ENCODE measurements at places on chromosomes 1 and 21.

GRCh38 chr1:22738069-22738435 lies 27.4 kb downstream of the EPHB2 start:
- no peaks in the 10 kb centered on the region for H3K4me1 ChIP-seq
- H3K4me3 ChIP-seq, result no peak overlapping the region
- peaks cover 54% of the 10 kb centered on the region for H3K27me3 ChIP-seq
- no peak overlapping the region for H3K27ac ChIP-seq
- no peaks in the 10 kb centered on the region for H3K36me3 ChIP-seq

GRCh38 chr21:46636181-46636512 lies 673 bp downstream of the PRMT2 start:
- H3K27ac ChIP-seq, result peak overlapping the region; percentile 99
- H3K36me3 ChIP-seq, result peaks cover 3% of the 10 kb centered on the region
- no peak for DNase-seq
- peaks cover 56% of the 10 kb centered on the region for H3K4me1 ChIP-seq
- peak overlapping the region; percentile 95 for H3K4me3 ChIP-seq

DNA sequence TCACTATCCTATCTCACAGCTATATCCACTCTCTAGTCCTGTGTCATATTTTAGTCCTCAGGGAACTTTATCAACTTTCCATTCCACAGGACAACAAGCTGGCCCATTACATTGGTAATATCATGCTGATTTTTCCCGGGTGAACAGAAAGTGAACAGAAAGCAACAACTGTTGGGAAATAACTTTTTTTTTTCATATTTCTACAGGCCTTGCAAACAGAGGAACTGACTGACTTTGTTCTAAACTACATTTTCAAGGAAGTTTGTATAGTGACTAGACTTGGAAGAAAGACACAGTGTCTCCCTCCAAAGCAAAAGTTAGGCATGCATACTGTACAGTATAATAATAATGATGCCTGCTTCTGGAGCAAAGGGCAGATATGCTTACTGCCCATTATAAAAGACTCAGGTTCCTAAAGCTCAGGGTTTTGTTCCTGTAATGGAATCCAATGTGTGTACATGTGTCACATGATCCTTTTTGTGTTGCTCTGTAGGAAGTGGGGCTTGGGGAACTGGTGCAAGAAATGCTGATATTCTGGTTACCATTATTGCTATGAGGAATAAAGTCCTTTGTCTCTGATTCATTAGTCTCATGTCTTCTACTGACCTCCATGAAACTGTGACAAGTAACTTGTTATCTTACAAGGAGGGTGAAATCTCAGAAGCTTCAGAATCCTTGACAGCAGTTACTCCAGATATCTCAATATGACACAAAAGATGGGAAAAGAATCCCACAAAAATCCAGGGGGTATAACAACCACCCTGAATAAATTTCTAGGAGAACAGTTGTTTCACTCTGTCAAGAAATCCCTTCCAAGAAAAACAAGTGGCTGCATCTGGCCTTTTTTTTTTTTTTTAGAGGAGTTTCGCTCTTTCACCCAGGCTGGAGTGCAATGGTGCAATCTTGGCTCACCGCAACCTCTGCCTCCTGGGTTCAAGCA lies 17.7 kb upstream of the NTPCR start:
- no peaks in the 10 kb centered on the region for H3K36me3 ChIP-seq
- H3K27ac ChIP-seq, result no peak overlapping the region
- no peaks in the 10 kb centered on the region for H3K27me3 ChIP-seq
- DNase-seq, result no peak
- H3K4me1 ChIP-seq, result peaks cover 19% of the 10 kb centered on the region
- no peak overlapping the region for H3K4me3 ChIP-seq

- no peak for DNase-seq
- no peaks in the 10 kb centered on the region for H3K36me3 ChIP-seq
Observed at GRCh38 chr1:104392552-104392951, 642.9 kb downstream of the AMY1C start.

DNA sequence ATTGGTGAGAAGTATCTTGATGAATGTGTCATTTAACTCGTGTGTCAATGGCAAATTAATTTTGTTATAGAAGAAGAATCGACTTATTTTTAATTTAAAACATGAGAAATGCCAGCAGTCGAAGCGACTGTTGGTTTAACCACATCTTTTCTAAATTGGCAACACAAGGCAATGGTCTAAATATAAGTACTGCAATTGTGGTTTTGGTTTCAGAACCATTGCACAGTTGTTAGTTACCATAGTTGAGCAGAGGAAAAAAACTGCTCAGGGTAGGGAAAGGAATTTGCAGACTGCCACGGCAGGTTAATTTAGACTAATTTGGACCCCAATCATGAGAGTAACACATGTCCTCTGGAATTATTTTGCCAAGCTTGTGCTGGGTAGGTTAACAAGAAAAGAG lies 185.6 kb upstream of the RUNX1 start:
- peaks cover 3% of the 10 kb centered on the region for H3K27me3 ChIP-seq
- H3K27ac ChIP-seq, result no peak overlapping the region
- no peaks in the 10 kb centered on the region for H3K36me3 ChIP-seq
- H3K4me3 ChIP-seq, result no peak overlapping the region

GRCh38 chr1:197783510-197783948 lies 8.2 kb upstream of the DENND1B start:
- no peaks in the 10 kb centered on the region for H3K4me1 ChIP-seq
- no peak overlapping the region for H3K27ac ChIP-seq
- no peak overlapping the region for H3K4me3 ChIP-seq
- H3K27me3 ChIP-seq, result no peaks in the 10 kb centered on the region
- no peaks in the 10 kb centered on the region for H3K36me3 ChIP-seq

GRCh38 chr1:33149453-33150190 lies 32.2 kb downstream of the TRIM62 start:
- no peak overlapping the region for H3K27ac ChIP-seq
- no peak overlapping the region for H3K4me3 ChIP-seq

DNA sequence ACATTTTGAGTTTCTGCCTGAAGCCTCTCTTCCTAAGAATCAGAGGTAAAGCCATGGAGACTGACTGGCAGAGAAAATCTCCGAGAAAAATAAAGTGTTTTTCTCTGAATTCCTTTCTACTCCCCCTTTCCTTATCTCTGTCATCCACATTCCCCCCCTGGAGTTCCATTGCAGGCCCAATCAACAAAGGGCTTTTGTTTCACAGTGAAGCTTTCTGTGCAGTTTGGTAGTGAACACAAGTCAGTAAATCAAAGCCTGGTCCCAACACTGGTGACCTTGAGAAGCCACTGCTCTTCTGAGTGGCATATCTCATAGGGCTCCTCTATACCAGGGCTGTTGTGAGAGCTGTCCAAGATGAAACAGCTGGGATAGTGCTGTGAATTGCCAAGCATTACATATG lies 228.4 kb downstream of the SEC16B start:
- no peak overlapping the region for H3K27ac ChIP-seq
- H3K27me3 ChIP-seq, result peaks cover 63% of the 10 kb centered on the region
- no peak for DNase-seq

- no peak overlapping the region for H3K4me3 ChIP-seq
- no peaks in the 10 kb centered on the region for H3K27me3 ChIP-seq
Observed at GRCh38 chr1:207754974-207755700, 3.3 kb downstream of the CD46 start.

GRCh38 chr1:183319051-183319450 lies 99.1 kb downstream of the NMNAT2 start:
- no peak for DNase-seq
- H3K4me3 ChIP-seq, result no peak overlapping the region
- no peaks in the 10 kb centered on the region for H3K27me3 ChIP-seq
- peak overlapping the region; percentile 86 for H3K27ac ChIP-seq
- H3K4me1 ChIP-seq, result peaks cover 33% of the 10 kb centered on the region
- no peaks in the 10 kb centered on the region for H3K36me3 ChIP-seq

GRCh38 chr1:201941420-201942128 lies 4.8 kb downstream of the LMOD1 start:
- peak overlapping the region; percentile 38 for H3K4me3 ChIP-seq
- peaks cover 11% of the 10 kb centered on the region for H3K27me3 ChIP-seq
- no peak for DNase-seq
- H3K4me1 ChIP-seq, result peaks cover 24% of the 10 kb centered on the region
- H3K36me3 ChIP-seq, result no peaks in the 10 kb centered on the region
- H3K27ac ChIP-seq, result peak overlapping the region; percentile 69

GRCh38 chr1:15975358-15975804 lies 520 bp downstream of the ZBTB17 start:
- DNase-seq, result peak; percentile 69
- H3K27me3 ChIP-seq, result no peaks in the 10 kb centered on the region
- H3K4me1 ChIP-seq, result peaks cover 40% of the 10 kb centered on the region
- peak overlapping the region; percentile 88 for H3K27ac ChIP-seq

GRCh38 chr1:162682013-162682419 lies 49.8 kb downstream of the DDR2 start:
- H3K36me3 ChIP-seq, result no peaks in the 10 kb centered on the region
- no peaks in the 10 kb centered on the region for H3K27me3 ChIP-seq
- peak overlapping the region; percentile 70 for H3K27ac ChIP-seq
- DNase-seq, result no peak

DNA sequence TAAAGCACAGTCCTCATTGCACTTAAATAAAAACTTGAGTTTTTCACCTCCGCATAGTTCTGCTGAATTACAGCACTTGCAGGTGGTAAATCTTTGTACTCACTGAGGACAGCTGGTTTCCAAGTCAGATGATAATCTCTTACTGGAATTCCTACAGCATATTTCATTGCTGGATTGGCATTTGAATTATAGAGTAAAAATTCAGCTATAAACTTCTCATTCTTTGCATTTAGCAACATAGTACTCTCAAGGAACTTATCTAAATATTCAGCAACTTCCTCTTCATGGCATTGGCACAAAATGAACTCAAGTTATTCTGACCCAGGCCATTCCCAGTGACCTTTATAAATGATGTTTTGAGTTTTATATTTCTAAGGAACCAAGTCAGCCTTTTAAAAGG lies 23.4 kb downstream of the GORAB start:
- no peaks in the 10 kb centered on the region for H3K4me1 ChIP-seq
- no peaks in the 10 kb centered on the region for H3K27me3 ChIP-seq
- H3K27ac ChIP-seq, result no peak overlapping the region
- peaks cover 37% of the 10 kb centered on the region for H3K36me3 ChIP-seq
- no peak overlapping the region for H3K4me3 ChIP-seq
- no peak for DNase-seq

DNA sequence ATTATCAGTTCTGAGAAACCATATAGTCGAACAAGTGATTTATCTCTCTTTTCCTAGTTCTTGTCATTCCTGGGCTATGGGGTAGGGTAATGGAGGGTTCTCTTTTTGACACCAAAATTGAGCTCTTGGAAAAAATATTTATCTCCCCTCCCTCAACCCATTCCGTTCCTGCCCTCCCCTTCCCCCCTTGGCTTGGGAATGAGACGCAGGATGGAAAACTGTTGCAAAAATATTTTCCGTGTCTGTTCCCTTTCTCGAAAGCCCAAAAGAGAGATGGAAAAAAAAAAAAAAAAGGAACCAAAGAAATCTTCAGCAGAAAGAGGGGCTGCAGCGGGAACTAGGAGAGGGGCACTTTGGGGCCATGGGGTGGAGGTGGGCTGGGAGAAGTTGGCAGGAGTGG lies 766 bp downstream of the ATP2B4 start:
- no peaks in the 10 kb centered on the region for H3K27me3 ChIP-seq
- H3K36me3 ChIP-seq, result no peaks in the 10 kb centered on the region
- H3K27ac ChIP-seq, result peak overlapping the region; percentile 96
- peaks cover 76% of the 10 kb centered on the region for H3K4me1 ChIP-seq
- no peak for DNase-seq

DNA sequence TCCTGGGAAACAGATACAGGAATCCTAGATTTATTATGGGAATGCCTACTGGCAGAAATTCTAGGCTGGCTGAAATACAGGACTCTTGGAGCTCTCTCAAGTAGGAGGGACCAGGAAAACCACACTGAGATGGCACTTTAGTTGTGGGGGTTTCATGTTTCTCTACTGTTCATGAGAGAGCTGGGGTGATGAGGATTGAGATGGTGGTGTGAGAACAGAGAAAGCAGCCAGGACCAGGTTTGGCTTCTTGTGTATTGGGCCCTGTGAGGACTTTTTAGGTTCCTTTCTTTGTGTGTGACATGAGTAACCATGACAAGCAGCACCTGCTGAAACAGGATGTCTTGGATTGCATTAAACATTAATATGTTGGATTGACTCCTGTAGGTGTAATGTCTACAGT lies 4.9 kb downstream of the ARID1A start:
- peaks cover 89% of the 10 kb centered on the region for H3K4me1 ChIP-seq
- DNase-seq, result no peak
- peak overlapping the region; percentile 90 for H3K4me3 ChIP-seq
- no peak overlapping the region for H3K27ac ChIP-seq
- H3K27me3 ChIP-seq, result no peaks in the 10 kb centered on the region
- no peaks in the 10 kb centered on the region for H3K36me3 ChIP-seq

GRCh38 chr1:43645461-43645860 lies 4.5 kb upstream of the KDM4A start:
- peaks cover 16% of the 10 kb centered on the region for H3K27me3 ChIP-seq
- H3K27ac ChIP-seq, result no peak overlapping the region
- H3K4me3 ChIP-seq, result no peak overlapping the region
- H3K36me3 ChIP-seq, result no peaks in the 10 kb centered on the region
- DNase-seq, result no peak

GRCh38 chr1:187110351-187110750 lies 281.6 kb downstream of the PLA2G4A start:
- no peaks in the 10 kb centered on the region for H3K4me1 ChIP-seq
- no peaks in the 10 kb centered on the region for H3K27me3 ChIP-seq
- H3K36me3 ChIP-seq, result no peaks in the 10 kb centered on the region

- no peaks in the 10 kb centered on the region for H3K27me3 ChIP-seq
- H3K4me1 ChIP-seq, result peaks cover 9% of the 10 kb centered on the region
- H3K36me3 ChIP-seq, result no peaks in the 10 kb centered on the region
Observed at GRCh38 chr1:101282314-101283038, 45.7 kb downstream of the S1PR1 start.

DNA sequence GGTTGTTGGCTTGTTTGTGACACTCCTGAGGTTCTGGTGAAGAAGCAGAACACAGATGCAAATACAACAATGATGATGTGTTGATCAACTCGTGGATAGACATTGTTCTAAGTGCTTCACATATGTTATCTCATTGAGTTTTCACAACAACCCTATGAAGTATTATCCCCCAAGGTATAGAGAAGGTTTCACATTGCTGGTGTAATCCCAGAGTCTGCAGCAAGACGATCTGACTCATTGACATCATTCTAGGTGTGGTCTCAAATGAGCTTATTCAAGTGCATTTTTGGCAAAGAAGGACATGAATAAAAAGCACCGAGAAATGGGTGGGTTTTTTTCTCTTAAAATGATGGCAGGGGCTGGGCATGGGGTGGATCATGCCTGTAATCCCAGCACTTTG lies 64.1 kb upstream of the SCAF4 start:
- no peaks in the 10 kb centered on the region for H3K36me3 ChIP-seq
- DNase-seq, result no peak
- H3K4me3 ChIP-seq, result no peak overlapping the region
- H3K27ac ChIP-seq, result no peak overlapping the region
